ENCODE measurements at places on chromosomes 3 and 15.

DNA sequence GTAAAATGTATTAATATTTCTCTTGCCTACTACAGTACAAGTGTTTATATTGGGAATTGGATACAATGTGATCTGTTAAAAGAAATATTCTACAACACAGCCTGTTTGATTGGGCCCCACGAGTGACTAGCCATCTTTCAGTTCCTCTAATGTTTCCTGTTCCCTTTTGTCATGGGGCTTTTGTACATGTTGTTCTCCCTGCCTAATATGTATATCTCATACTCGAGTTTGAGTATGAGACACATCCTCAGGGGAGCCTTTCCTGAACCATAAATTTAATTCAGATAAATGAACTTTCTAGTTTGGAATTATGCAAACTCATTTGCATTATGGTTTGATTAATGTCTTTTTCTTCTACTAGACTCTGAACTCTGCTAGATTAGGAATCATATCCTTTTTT, 65.5 kb downstream of the MEF2A start:
- no peak for DNase-seq

DNA sequence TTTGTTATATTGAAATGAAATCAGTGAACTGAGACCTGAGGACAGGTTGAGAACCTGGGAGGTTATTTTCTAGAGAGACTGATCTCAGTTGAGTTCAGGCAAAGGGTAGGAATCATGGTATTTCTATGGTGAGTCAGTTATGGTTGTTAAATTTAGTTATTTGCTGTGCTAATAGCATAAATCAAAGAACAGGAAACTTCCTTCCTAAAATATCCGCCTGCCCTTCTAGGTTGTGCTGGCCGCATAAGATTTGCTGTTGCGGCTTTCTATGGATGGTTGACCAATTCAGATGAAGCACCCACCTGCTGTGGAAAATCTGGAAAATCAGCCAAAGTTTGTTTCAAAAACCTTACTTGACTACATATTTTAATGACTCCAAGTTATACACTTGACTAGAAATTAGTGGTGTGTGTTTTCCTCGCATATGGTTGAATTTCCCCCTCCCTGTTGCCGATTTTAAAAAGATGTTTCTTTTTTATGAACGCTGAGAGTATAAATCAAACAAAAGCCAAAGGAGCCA, 52.6 kb downstream of the PLCL2 start:
- no peak for DNase-seq

- DNase-seq = no peak
Measured at GRCh38 chr3:77693147-77693546, 653.2 kb downstream of the ROBO2 start.

- DNase-seq = no peak
Measured at GRCh38 chr15:48966595-48967301, 3.0 kb upstream of the SHC4 start.

DNA sequence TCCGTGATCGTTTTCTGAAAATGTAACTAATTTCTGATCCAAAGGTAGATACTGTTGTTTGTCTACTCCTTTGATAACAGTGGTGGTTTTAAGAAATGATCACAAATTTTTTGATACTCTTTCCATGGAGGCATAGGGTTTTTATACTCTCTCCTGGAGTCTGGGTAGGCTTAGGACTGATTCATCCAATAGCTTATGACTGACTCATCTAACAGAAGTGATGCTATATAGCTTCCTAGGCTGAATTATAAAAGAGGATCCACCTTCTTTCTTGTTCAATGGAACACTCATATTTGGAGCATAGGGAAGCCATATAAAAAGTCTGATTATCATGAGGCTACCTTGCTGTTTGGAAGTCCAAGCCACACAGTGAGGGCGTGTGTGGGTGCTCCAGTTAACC, 84.3 kb downstream of the CHST2 start:
- DNase-seq = no peak
